ENCODE measurements at places on chromosomes 12 and 14.

- DNase-seq: no peak
Measured at GRCh38 chr12:94666158-94666557, 15.8 kb upstream of the TMCC3 start.

- DNase-seq: no peak
Measured at GRCh38 chr12:41459111-41459905, 271.2 kb downstream of the PDZRN4 start.

- DNase-seq: no peak
Measured at GRCh38 chr12:103588680-103589079, 1.6 kb downstream of the STAB2 start.

DNA sequence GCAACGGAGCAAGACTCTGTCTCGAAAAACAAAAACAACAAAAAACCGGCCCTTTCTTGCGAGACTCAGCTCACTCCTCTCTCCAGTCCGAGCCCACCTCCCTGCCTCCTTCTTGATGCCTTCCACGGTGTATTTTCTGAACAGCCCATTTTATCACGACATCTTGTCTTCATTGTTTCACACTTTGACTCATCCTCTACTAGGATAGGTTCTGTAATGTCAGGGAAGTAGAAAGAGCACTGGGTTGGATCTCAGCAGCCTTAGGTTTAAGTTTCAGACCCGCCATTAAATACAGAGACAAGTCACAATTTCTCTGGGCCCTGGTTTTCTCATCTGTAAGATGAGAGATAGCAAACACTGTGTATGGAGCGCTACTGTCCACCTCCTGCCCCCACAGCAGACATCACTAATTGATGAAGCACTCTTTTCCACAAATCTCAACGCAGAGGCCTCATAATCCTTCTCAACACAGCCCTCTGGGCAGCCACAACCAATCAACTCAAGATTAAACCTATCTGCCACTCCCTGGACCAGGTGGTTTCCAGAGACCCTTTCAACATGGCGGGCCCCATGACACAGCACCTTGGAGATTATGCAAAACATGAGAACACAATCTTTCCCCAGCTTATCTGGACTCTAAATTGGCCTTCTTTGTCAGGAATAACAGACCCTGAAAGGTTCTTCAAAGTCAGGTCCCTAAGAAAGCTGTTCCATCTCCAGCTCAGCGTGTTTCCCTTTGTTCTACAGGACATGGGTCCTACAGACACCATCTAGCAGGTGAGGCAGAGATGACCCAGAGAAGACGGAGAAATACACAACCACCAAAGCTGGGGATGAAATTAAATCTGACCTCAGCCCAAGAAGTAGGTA, 35.6 kb downstream of the CCDC88C start:
- no peak for DNase-seq

- no peak for DNase-seq
Measured at GRCh38 chr12:71282020-71282419, 124.2 kb upstream of the TSPAN8 start.

DNA sequence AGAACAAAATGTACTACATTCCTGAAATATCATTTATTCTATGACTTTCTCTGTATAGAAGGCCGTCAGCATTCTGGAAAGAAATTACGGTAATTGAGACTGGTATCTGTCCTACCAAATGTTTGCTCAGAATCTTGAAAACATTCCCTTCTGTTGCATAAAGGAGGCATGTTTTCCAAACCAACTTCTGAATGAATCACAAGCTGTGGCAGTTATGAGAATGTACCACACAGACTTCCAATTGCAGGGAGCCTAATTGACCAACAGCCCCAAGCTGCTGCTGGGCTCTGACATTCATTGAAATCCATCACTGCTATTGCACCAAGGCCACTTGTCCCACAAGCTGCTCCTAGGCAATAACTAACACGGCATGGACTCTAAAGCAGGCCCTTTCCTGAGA, 185.3 kb upstream of the CCDC196 start:
- no peak for DNase-seq

DNA sequence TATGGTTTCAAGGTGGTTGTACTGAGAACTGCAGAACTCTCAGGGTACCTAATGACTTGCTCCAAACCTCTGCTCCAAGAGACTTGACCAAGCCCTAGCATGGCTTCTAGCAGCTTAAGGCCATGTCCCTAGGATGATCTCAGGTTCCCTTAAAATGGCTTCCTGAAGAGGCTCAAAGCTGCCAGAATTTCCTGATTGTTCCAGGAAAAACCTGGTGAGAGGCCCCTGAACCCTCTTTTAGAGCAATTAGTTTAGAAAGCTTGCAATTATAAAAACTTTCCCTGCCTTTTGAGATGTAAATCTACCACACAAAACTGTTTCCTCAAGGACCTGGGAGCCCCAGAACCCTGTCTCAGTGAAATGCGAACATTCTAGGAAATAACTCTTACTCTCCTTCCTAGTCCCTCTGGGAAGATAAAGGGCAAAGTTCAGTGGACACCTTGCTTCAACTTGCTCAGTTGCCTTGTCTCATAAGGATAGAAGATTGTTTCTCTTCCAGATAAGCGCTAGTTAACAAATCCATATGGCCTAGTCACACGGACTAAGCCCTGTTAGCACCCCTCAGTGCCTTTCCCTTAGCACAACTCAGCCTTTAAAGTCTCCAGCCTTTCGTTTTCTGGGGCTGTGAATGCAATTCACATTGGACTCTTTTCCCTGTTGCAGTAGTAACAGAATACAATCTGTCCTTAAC, 2.5 kb downstream of the CMAS start:
- DNase-seq: no peak

DNA sequence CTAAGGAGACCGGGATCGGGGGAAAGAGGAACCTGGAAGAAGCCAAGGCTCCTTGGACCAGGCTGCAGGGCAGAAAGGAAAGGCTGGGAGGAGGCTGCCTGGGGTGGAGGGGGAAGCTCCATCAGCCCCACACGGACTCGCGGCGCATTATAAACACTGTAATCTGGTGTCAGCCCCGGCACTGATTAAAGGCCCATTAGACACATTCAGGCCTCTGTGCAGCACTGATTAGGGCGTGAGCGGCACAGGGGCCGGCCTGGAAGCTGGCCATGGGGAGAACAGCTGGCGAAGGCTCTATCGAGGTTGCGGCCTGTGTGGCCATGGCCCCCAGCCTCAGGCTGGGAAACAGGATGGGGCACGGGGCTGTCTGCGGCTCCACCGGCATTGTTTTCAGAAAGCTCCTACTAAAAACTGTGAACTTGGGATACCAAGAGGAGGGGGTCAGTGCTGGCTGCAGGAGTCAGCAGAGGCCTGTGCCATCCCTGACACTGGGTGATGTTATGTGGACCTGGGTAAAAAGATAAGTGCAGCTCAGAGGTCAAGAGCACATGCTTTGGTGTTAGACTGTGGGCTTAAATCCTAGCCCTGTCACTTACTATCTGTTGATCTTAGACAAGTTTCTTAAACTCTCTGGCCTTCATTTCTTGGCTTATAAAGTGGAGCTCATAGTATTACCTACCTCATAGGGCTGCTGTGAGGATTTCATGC, 10.6 kb downstream of the ACVRL1 start:
- DNase-seq: no peak

- DNase-seq: no peak
Measured at GRCh38 chr12:122265476-122265875, 818 bp downstream of the VPS33A start.

GRCh38 chr12:38771871-38772270, 133.5 kb downstream of the CPNE8 start:
- DNase-seq: no peak

DNA sequence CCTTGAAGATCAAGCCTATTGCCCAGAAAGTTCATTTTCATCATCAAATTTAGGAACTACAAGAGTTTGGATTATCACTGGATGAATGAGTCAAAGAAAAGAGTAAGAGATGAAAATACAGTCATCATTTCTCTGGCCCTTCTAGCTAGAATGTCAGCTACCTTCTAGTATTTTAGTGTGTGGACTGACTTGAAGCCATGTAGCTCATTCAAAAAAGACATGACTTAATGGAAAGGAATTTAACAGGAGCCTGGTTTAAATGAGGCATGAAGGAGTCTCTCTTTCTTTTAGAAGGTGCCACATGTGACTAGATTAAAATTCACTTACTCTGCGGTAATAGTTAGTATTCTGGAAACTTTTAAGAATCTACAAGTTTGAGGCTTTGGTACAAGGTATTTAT, 7.1 kb downstream of the PTHLH start:
- DNase-seq: no peak

DNA sequence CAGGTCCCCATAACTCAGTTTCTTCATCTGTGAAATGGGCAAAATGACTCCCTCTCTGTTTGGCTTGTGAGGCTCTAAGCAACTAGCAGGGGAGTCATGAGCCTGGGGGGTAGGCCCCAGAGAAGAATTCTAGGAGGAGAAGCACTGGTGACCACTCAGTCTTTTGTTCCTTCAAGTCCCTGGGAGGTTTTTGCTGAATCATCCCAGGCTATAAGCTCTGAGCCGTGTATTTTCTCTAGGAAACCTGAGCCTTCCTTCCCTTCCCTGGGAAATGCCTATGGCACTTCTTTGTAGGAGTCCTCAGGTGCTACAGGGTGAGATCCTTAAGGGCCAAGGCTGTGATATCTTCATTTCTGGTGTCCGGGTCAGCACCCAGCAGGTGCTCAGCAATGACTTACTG, 4.5 kb downstream of the RPH3A start:
- no peak for DNase-seq

DNA sequence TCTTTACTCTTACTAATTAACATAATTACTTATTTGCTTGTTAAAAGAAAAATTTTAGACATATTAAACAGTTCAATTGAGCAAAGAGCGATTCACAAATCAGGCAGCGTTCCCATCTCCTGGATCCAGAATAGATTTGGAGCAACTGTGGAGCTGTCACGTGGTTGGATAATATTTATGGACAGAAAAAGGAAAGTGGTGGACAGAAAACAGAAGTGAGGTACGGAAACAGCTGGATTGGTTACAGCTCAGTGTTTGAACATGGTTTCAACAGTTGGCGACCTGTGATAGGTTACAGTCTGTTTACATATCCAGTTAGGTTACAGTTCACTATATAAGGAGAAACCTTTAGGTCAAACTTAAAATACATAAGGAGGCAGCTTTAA, 19.7 kb upstream of the FAM234B start:
- DNase-seq: no peak

- no peak for DNase-seq
Measured at GRCh38 chr12:86950444-86950843, 694.3 kb upstream of the MGAT4C start.

DNA sequence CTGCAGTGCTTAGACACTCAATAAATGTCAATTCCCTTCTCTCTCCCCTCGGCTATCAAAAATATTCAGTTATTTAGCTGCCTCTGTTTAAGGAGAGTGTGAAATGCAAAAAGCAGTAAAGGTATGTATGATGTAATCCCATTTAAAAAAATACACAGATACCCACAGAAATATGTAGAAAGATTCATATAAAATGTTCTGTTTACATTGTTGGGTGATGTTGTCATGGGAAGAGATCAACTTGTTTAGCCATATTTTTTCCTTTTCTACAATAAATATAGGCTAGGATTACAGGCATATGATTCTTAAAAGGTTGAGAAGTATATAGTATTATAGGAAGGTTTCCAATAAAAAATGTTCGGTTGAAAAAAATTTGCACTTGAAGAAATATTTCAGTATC, 7.8 kb downstream of the PPP2R3C start:
- DNase-seq: no peak

DNA sequence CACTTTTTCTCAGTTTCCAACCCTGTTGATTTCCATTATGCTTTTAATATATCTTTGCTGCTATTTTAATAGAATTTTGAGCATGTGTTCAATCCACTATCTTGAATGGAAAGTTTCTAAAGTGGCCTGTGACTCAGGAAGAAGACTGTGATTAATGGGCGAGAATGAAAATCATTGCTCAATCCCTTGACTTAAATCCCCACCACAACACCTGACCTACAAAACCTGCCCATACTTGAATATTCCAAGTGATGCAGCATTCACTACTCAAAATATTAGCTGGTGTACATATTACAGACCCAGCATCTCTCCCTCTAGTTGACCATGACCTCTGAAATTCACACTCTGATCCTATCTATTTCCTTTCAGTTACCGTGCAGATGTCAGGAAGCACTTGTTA, 1.3 kb upstream of the OAS3 start:
- DNase-seq: no peak

GRCh38 chr14:70018713-70019211, 139.5 kb downstream of the SMOC1 start:
- DNase-seq: no peak

DNA sequence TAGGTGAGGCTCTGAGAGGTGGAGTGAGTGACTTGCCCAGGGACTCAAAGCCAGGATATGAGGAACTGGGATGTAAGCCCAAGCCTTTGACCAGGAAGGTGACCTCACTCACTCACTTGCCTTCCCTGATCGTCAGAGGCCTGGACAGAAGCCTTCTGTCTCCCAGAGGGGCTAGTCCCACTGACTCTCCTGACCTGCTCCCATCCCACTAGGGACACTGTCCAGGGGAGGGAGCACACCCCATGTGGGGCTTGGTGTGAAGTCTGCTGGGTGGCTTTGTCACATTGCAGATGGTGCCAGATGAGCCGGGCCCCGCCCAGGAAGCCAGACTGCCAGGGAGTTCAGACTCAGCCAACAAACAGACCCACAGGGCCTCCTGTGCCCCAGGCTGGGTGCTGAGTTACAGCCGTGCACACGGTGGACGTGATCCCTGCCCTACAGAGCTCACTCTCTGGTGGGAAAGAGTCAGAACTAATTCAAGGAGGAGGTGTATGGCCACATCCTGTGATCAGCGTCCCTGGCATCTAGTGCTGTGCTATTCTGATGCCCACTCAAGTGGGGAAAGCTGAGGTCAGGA, 28.3 kb downstream of the MMAB start:
- no peak for DNase-seq

- DNase-seq: no peak
Measured at GRCh38 chr14:57388067-57388466, 2.3 kb upstream of the NAA30 start.

DNA sequence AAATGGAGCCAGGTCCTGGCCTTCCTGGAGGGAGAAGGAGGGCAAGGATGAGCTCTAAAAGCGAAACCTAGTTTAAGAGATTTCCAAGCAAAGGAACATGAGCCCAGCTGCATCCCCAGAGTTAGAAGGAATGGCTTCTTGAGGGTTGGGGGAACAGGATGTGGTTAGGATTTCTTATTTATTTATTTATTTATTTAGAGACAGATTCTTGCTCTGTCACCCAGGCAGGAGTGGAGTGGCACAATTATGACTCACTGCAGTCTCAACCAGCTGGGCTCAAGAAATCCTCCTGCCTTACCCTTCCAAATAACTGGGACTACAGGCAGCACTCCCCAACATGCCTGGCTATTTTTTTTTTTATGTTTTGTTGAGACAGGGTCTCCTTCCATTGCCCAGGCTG, 25.3 kb upstream of the TMEM106C start:
- DNase-seq: no peak

DNA sequence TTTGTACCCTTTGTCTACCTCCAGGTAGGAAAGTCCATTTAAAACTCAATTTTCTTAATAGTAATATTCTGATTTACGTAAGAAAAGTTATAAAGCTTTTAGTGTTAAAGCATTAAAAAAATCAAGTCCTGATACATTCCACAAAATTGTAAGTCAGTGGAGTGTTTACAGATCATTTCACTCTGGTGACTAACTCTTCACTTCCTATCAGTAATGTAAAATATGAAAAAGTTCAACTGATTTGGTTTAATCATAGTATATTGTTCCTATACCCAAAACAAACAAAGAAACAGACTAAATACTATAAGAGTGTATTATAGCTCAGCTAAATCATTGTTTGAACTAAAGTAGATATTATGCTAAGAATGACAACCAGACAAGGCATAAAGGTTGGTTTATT, 85.9 kb downstream of the VEZT start:
- DNase-seq: no peak
